ENCODE measurements at places on chromosomes 2 and 18.

DNA sequence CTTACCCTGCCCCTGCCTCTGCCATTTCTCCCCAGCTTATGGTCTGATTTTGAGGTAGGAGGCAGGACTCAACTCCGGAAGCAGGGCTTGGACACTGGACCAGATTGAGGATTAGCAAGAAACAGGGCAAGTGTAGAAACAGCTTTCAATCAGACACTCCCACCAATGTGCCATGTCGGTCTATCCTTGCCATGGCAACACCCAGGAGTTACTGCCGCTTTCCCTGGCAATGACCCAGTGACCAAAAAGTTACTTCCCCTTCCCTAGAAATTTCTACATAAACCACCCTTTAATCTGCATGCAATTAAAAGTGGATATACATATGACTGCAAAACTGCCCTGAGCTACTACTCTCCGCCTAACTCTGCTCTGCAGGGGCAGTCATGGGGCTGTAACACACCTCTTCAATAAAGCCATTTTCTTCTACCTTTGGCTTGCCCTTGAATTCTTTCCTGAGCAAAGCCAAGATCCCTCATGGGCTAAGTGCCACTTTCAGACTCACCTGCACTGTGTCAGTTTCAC, 156.7 kb downstream of the LPIN1 start:
- DNase-seq, result no peak

- DNase-seq, result no peak
Measured at GRCh38 chr2:5921081-5921642, 229.0 kb downstream of the SOX11 start.

DNA sequence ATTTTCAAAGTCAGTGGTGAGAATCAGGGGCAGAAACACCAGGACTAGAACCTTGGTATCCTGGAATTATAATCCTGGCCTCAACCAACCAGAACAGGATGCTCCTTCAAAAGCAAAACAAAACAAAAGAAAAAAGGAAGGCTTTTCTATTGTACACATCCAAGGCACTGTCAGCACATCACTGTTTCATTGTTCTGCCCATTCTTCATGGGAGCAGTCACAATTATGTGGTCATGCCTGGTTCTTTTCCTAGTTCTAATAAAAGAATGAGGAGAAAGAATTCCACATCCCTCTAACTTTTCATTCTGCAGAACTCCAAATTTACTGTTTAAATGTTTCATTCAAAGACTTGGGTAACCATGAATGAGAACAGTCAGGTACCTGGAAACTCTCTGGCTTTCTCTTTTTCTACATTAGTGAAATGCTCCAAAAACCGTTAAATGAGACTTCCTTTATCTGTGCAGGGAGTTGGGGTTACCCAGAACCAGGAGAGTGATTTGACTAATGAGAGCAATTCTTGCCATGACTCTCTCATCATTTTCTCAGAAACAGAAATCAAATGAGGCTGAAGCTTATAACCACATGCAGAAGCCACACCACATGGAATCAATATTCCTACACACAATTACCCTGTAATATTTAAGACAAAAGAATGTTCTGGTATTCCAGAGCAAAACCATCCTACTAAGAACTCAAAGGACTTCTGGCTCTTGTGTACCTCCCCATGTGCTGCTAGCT, 110.9 kb upstream of the CCDC150 start:
- DNase-seq, result no peak

DNA sequence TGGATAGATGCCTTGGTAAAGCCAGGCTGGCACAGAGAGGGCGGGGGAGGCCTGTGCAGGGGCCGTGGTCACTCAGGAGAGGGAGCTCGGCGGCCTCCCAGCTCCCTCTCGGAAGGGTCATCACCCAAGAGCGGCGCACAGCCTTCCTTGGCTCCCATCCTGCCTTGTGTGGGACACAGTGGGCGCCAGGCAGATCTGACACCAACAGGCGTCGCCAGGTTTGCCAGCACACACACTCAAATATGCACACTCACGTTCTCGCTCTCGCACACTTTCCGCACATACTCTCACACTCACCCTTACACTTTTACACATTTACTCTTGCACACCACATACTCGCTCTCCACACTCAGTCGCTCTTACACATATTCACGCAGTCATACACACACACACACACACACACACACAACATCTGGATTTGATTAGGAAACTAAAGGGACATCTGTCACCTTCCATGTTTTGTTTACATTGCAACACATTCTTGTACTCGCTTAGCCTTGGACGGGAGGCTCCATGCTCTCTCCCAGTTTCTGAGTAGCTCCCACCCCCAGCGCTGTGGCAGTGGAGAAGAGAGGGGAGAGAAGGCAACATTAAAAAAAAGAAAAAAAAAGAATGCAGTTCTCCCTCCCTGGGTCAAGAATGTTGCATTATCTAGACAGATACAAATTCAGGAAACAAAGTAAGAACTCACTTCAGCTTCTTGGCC, 10.5 kb downstream of the CHMP1B start:
- no peak for DNase-seq

DNA sequence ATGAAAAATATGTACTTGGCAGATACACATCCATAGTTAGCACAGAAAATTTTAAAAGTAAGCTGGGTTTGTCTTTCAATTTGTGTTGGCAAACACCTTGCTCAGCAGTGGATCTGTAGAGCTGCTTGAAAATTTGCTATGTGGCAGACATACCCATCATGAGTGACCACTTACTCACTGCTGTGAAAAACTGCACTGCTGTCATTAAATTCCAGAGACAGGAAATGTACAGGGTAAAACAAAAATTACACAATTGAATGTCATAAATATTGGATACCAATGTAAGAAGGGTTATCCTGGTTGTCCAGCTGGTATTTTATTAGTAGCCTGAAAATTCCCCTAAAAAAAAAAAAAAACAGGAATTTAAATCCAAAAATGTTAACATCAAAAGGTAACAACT, 24.5 kb downstream of the NIF3L1 start:
- no peak for DNase-seq

DNA sequence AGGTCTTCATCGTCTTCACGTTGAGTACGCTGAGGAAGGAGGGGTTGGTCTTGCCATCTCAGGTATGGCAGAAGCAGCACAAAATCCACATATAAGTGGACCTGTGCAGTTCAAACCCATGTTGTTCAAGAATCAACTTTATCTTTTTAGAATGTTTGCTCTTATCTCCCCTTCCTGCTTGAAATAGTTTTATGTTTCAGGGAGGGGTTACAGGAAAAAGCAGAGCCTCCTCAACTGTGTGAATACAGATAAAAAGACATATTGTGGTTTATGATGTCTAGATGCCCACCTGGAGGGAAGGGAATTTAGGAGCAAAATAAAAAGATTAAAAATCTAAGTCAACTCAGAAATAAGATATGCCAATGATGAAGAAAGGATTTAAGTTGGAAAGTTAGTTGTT, 75.9 kb downstream of the VRK2 start:
- no peak for DNase-seq

DNA sequence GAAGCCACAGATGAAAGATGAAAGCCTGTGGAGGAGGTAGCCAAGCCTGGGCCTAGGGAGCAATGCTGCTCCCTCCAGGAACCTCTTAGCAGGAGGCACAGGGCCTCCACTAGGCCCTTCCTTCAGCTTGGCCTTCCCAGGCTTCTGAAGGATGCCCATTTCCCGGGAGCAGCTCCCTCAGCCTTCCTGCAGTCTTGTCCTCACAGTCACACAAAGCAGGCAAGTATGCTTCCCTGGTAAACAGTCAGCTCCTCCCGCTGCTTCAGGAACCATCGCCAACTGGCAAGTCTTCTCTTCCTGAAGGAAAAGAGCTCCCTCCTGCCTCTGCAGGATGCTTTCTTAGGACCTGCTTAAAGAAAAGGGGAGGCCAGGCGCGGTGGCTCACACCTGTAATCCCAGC, 53.2 kb downstream of the SMAD7 start:
- no peak for DNase-seq

DNA sequence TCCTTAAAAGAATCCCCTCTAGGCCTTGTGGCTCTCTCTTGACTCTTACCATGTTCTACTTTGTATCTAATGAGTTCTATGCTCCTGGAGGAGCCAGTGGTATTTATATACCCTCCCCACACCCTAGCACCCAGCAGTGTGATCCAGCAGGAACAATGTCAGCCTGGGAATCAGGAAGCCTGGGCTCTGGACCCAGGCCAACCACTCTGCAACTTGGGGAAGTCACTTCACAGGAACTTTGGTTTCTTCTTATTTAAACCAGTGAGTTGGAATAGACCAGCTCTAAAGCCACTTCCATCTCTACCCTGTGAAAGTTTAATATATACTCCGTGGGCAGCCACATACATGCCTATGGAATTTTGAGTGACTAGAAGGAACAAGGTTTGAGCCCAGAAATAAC, 11.6 kb upstream of the SPTBN1 start:
- no peak for DNase-seq

- no peak for DNase-seq
Measured at GRCh38 chr18:32310774-32311173, 120.9 kb downstream of the MEP1B start.
